ENCODE measurements at places on chromosomes 11 and 22.

DNA sequence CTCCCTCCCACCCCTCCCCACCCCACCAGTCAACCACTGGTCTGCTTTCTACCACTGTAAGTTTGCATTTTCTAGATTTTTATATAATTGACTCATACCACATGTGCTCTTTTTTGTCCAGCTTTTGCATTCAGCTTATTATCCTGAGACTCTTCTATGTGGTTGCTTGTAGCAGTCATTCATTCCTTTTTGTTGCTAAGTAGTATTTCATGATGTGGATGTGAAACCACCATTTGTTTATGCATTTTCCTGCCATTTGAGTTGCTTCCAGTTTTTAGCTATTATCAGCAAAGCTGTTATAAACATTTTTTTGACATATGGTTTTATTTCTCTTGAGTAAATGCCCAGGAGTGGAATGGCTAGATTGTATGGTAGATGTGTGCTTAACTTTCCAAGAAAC lies 77.0 kb upstream of the FGF3 start:
- no peak for DNase-seq

- peak; percentile 66 for DNase-seq
Measured at GRCh38 chr11:129968591-129969419, 33.8 kb downstream of the PRDM10 start.

- no peak for DNase-seq
Measured at GRCh38 chr11:12523180-12523924, 146.0 kb downstream of the PARVA start.

GRCh38 chr11:95363164-95363563 lies 132.2 kb upstream of the SESN3 start:
- no peak for DNase-seq

DNA sequence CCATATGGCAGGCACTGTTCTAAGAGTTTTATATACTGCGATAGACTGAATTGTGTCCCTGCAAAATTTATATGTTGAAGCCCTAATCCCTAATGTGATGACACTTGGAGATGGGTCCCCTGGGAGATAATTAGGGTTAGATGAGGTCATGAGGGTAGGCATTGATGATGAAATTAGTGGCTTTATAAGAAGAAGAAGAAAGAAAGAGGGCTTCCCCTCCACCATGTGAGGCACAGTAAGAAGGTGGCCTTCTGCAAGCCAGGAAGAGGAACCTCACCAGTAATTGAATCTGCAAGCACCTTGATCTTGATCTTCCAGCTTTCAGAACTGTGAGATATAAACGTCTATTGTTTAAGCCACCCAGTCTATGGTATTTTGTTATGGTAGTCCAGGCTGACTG lies 46.6 kb upstream of the TENM4 start:
- DNase-seq: no peak

Data from OCI-LY7 (cell line).